ENCODE measurements at places on chromosomes 1 and 21. TPM values are rescaled to one million over a fixed set of nuclear protein-coding genes. Genes with fewer than 3 reads are reported as not detected.

The TMEM269 gene
- total RNA-seq: 0.73 TPM

The TMEM81 gene
- 5.7 TPM for total RNA-seq

DNA sequence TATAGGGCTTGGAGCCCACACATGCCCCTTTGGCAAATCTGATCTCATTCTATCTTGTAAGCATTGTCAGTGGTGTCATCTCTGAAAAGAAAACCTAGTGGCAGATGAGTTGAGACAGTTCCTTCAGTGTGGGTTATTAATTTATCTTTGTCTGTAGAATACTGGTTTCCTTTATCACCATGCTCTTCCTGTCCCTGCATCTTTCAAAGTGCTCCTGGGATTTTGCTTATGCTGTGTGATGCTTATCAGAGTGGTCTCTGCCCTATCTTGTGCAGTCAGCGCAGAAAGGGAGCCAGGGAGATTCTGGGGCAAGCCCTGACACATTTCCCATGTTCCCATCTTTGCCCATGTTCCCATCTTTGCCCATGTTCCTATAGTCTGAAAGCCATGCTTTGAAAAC lies 402.9 kb downstream of the RWDD3 start:
- DNase-seq: no peak

GRCh38 chr1:200172311-200172710 lies 144.8 kb downstream of the NR5A2 start:
- no peak for DNase-seq

Measured in WTC11 (cell line).